Astrocyte (in vitro differentiated cells and primary cell): ENCODE measurements at places on chromosomes 6 and 20.

DNA sequence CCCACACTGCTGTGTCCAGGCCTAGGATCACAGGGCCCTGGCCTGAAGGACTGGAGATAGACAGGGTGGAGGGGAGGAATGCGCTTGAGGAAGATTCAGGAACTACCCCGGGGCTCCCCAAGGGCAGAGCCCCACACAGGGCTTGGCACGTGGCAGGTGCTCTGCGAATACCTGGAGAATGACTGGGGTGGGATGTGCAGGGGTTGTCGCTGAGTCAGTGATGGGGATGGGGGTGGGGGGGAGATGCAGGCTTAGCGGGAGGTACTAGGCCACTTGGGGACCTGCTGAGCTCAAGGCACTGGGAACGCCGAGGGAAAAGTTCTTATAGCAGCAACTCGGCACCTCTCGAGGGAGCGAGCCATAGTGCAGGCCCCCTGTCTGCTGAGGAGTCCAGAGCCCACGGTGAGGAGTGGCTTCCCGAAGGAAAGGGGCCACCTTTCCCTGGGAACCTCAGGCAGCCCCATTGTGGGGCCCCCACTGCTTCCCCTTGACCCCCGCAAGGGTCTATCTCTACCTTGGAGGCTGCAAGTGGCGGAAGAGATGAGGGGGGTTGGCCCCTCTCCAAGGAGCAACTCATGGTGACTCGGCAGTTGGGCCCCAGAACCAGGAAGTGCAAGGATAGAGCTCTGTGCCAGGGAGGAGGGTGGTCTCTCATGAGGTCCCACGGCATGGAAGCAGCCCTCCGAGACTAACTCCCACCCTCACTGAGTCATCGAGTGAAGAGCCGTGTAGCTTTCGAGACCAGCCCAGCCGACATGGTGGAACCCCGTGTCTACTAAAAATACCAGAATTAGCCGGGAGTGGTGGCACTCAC, 33.1 kb downstream of the SRC start:
- DNase-seq = peak; percentile 51

DNA sequence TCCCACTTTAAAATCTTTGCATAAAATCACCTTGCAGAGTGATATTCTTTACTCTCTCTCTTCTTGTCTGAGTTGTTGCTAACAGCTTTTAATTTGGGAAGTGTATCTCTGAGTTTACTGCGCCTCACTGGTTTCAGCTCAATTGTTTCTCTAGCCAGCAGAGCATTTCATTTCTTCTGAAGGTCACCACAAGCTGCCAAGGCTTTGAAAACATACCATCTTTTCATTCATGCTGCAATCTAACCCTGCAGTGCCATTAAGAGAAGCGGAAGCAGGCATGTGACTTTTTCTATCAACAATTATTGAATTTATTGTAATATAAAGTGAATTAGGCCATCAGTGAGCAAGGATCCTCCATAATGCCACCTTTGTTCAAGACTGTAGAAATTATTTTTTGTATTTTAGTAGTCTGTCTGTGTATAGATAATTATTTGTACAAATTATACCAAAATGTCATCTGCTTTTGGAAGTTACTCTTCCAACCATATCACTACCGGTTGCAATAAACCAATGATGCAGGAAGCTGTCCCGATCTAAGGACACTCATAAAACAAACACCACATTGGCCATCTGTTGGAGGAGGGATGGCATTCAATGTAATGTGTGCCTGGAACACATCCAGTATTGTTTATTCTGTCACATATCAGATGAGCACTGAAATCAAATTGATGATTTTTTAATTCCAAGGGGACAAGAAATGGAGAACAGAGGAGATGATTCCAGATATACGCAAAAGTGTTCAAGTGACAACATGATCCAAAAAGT, 26.8 kb downstream of the HS3ST5 start:
- DNase-seq = no peak

DNA sequence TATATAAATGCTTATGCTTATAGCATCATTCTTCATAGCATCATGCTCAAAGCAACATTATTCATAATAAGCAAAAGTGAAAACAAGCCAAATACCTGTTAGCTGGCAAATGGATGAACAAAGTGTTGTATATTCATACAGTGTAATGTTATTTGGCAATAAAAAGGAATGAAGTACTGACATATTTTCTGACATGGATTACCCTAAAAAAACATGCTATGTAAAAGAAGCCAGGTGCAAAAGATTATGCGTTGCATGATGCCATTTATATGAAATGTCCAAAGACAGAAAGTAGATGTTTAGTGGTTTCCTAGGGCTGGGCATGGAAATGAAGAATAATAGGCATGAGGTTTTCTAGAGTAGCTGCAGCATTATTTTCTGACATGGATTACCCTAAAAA, 77.1 kb downstream of the GFRA4 start:
- DNase-seq = no peak

GRCh38 chr6:48713612-48714011, 602.6 kb upstream of the PTCHD4 start:
- no peak for DNase-seq

GRCh38 chr6:119145111-119145510, 66.6 kb upstream of the FAM184A start:
- no peak for DNase-seq

GRCh38 chr6:75427329-75427728, 66.3 kb downstream of the FILIP1 start:
- no peak for DNase-seq

GRCh38 chr20:23165964-23166363, 79.8 kb upstream of the CD93 start:
- DNase-seq = no peak

- DNase-seq = no peak
Measured at GRCh38 chr6:37139230-37139962, 30.6 kb upstream of the PIM1 start.

DNA sequence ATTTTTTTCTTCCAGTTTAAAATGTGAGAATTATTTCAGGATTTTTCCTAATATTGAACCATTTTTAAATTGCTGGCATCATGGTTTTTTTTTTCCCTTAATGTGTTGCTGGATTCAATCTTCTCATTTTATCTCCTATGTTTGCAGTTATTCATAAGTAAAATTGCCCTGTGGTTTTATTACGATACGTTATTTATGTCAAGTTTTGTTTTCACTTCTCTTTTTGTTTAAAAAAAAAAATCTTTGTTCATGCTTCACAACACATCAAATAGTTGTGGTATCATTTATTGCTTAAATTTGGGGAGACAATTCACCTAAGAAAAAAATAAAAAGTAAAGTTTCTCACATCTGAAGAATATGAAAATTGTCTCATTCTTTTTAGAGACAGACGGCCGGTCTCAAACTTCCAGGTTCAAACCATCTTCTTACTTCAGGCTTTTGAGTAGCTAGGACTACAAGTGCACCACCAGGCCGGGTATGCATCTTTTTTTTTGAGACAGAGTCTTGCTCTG, 239.3 kb upstream of the ID4 start:
- no peak for DNase-seq

DNA sequence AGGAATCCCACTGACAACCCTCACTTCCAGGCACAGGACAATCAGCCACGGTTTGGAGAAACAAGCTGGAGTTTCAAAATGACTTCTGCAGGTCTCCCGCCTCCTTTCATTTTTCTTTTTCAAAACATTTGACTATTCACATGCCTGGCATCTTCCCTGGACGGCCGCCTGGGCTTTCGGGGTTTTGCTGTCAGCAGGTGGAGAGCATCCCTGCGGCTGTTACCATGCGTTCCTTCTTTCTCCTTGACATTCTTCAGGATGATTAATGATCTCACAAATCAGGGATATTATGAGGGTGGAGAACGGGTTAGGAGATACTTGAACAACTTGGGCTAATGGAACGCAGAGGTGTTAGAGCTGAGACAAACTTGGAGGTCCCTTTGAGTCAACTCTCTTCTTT, 60.9 kb downstream of the RAMACL start:
- DNase-seq = no peak

- no peak for DNase-seq
Measured at GRCh38 chr6:131331873-131332781, 196.9 kb downstream of the AKAP7 start.

DNA sequence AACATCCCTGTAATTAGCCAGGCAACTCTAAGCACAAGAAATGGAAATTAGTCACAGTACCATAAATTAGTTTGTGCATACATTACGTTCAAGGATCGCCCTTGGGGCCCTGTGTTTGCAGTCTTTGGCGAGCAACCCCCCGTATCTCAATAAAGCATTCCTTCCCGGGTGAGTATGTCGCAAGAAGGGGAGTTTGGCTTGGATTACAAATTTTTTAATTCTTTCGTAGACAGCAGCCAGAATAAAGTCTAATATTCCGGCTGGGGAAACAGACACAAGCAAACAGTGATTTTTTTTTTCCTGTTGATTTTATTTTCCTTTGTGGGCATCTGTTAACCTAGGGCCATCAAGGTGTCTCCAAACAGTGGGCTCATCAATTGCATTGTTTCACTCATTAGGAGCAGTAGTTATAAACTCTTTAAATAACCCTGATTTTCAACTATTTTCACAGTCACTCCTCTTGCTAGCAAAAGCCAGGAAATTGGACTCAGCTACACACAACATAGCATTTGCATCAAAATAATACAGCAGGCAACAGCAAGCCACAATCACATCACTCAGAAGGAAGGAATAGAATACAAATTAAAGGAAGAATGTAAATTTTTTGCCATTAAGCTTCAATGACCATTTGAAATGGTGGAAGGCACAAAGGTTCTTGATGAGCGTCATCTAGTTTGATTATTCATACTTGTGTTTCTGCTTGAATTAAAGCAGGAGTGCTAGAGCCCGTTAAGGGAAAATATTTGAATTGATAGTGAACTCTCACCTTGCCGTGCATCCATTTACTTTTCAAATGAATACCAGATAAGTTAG, 85.3 kb downstream of the LINC00237 start:
- DNase-seq = no peak
